ENCODE measurements at places on chromosomes 4 and X.

DNA sequence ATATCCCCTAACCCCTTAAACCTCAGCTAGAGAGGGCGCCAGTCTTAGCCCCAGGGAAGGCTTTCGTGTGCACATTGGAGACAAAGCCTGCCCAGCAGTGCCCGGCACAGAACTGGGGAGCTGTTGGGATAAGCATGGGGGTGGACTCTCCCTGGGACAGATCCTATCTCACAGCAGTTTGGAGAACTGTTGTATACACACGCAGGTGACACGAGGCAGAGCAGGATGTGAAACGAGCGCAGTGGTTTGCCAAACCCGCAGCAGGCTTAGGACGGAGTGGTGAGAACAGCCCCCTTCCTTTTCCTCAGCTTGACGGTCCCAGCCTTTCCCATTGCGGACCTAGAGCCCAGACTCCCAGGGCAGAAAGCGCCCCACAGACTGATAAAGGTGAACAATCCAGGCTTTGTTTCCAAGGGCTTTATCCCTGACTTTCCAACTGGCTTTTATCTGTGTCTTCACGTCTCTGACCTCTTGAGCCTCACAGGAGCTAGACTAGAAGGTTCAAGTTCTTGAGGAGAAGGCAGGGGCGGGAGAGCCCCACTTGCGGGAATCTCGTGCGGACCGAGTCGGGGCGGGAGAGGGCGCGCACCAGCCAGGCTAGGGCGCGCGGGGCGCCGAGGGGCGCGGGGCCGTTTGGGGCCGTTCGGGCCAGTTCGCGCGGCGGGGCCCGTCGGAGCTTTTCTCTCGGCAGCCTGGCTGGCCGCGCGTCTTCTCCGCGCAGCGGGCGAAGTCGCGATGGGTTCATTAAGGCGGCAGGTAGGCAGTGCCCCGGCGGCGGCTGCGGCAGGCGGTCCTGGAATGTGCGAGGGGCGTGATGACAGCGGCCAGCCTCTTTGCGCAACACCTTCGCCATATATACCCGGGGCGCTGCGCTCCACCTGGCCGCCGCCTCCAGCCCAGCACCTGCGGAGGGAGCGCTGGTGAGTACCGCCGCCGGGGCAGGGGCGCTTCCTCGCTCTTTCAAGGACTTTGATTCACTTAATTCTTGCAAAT, at the start of gene SLC34A2:
SLC34A2 (plus strand) TSS at position 881 of the 993 bp plus-strand sequence. CDS start 6,650 bp downstream, outside the sequence.
- no peak for DNase-seq

GRCh38 chrX:10761447-10761846, 141.1 kb upstream of the MID1 start:
- no peak for DNase-seq

GRCh38 chr4:82376109-82376508, 2.3 kb upstream of the HNRNPD start:
- no peak for DNase-seq

DNA sequence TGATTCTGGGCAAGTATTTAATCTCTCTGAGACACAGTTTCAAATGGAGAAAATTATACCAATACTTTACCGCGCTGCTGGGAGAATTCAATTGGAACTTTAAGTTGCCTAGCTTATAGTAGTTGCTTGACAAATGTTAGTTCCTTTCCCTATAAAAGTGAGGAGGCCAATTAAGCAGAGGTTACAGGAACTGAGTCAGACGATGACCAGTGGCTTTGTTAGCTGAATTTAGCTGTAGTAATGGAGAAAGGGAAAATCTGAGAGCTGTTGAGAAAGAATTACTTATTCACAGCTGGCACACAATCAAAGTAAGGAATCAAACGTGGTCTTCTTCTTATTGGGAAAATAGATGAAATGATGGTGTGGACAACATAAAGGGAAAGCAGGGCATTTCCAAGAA, 29.6 kb downstream of the SMARCA1 start:
- no peak for DNase-seq

DNA sequence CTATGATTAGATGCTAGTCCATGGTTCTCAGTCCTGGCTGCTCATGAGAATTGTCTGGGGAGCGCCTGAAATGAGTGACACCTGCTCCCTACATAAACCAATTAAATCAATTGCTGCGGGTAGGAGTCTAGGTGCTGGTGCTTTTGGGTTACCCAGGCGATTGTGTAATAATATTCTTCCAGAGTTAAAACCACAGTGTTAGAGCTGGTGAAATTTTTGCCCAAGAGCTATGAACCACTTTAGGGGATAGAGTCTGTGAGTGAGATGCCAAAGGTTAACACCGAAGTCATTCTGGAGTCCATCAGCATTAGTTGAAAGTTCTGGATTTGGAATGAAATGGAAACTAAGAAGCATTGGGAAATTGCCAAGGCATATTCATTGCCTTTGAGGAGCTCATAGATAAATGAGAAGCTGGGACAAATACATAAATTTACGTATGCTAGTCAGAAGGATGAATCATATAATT, 15.3 kb downstream of the PDK3 start:
- DNase-seq: peak; percentile 32

DNA sequence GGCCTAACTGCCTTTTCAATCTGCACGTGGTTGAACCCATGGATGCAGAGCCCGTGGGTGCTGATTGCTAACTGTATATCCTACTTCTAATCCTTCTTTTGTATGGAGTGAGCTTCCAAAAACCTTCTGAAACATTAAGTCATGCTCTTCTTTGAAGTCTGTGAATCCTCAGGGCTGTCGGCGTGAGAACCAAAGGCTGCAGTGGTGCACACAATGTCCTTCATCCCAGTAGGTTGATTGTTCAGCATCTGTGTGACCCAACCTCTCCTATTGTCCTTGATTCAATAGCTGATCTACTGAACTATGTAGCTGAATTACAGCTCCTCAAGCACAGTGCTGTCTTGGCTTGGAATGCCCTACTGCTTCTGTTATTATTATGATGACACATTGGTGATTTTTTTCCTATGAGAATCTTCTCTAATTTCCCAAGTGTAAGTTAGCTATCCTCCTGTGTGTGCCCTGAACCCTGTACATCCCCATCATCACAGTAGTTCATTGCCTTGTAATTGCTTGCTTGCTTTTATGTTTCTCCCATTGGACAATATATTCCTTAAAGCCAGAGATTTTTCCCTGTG, 294.6 kb downstream of the TRIML1 start:
- DNase-seq: no peak

DNA sequence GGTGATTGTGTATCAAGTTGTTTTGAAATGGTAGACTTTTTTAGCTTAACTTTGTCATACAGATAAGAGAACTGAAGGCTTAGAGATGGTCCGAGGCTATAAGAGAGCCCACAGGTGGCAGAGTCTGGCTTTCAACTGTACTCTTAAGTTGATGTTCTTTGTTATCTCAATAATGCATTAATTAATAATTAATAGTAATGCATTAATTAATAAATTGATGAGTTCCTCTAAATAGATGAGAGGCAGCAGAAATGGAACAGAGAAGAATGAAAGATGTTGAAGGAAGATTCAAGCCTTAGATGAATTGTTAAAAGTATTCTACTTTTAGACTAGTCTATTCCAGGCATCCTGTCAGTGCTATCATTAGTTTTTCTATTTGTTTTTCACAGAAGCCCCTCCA, 22.4 kb downstream of the NUDT9 start:
- no peak for DNase-seq

DNA sequence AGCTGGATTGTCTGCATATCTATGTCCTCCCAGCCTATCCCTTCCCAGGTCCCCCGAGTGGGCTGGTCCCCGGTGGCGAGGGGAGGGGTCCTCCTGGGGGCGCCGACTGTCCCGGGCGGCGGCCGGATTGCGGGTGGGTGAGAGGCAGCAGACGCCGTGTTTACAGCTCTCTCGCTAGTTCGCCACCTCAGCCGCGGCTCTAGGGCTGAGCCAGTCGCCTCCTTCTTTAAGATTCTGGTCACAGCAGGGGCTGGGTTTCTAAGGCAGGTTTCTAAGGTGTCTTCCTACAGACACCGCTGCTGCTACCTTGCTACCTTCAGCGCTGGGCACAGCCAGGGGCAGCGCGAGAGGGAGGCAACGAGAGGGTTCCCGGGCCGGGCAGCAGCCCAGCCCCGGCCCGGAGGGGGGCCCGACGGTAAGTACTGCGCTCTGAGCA, 57.2 kb downstream of the FRMPD3 start:
- no peak for DNase-seq

DNA sequence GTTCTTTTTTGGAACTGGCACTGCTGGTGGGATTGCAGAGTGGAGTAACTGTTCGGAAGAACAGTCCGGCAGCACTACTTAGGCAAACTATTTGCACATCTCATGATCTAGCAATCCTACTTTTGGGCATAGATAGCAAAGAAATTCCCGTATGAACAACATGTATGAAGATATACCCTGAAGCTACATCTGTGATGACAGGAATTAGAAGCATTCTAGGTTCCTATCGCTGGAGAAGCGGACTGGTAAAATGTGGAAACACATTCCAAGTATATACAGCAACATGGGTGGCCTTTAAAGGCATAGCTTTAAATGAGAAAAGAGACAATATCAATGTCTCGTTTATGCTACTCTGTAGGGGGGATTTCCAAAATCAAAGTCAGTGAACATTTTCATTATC, 3.1 kb downstream of the DCAF16 start:
- no peak for DNase-seq

DNA sequence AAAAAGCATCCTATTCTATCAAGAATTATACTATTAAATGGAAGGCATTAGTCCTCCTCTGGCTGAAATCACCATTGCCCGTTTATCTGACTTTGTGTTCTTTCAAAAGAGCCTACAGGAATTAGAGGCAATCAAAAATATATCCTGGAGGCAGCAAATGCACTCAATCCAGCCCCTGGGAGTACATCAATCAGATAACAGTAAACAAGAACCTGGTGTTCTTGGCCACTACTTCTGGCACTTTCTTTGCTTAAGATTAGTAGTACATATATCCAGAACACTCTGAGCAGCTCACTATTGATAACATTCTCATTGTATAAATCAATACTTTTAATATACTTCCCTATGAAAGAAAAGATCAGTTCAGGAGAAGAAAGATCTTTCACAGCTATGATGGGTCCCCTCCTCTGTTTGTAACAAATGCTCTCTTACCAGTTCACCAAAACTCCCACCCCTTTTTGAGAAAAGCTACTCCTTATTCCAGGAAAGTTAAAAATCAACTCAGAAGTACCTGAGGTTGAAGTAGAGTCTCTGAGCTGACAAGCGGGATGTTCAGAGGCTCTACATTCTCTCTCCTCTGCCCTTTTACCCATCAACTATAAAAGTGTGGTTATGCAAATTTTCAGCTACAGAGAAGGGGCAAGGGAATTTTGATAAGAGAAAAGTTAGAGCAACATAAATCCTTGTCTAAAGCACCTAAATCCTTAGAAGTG, 176.0 kb downstream of the COX18 start:
- no peak for DNase-seq

DNA sequence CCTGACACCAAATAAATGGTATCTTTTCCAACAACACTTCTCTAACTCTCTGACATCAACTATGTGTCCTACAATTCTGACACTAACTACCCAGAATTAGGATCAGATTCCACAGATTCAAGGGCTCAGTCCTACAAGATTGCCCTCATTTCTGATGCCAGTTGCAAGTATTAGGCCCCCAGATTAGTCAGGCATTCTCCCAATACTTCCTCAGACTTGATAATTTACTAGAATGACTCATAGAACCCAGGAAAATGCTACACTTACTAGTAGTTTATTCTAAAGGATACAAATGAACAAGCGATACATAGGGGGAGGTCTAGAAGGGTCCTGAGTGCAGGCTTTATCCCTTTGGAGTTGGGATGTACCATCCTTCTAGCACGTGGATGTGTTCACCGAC, 8.5 kb downstream of the TIGD2 start:
- no peak for DNase-seq

DNA sequence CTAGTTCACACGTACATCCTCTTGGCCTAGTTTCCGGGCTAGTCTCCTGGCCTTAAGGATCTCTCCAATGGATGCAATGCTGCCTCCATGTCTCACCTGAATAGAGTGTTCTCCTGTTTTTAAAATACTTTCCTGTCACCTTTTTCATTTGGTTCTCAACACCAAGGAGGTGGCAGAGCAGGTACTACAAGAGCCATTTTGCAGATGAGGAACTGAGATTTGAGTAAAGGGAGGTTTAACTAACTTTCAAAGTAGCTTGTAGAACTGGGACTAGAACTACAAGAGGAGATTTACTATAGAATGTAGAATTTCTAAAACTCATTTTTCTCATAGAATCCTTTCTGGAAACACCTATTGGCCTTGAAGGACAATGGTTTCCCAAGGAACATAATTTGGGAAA, 97.6 kb upstream of the AP1S2 start:
- no peak for DNase-seq

DNA sequence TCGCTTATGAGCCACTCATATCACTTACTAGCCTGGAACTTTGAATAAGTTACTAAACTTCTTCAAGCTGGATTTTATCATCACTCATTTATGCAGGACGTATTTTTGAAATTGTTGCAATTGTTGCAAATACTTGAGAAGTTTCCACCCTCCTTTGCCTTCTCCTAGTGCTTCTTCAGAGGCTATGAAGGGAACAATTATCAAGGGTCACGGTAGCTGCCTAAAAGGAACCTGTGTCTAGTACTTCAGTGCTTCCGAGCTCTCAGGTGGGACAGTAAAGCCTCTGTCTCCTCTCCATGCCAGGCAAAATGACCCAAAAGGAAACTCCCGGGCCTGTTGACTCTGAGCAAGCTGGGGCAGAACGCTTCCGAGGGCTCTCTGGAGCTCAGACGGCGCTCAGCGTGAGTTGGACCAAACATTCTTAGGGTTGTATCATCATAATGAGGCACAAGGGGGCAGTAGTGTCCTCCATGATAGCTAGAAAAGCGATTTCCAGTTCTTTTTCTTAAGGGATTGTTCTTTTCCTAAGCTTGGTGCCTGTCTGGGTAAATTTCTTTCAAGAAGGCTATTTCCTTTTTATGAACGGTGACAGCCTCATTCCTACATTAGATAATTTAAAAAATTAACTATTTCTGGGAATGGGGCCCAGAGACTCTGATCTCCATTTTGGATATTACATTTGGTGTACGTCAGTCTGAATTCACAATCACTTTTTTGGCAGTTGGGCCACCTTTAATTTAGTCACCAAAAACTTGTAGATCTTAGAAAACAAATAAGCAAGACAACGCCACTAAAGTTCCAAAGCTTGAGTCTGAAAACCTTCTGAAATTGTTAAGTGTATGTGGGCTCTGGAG, 73.1 kb downstream of the PACRGL start:
- peak; percentile 80 for DNase-seq

DNA sequence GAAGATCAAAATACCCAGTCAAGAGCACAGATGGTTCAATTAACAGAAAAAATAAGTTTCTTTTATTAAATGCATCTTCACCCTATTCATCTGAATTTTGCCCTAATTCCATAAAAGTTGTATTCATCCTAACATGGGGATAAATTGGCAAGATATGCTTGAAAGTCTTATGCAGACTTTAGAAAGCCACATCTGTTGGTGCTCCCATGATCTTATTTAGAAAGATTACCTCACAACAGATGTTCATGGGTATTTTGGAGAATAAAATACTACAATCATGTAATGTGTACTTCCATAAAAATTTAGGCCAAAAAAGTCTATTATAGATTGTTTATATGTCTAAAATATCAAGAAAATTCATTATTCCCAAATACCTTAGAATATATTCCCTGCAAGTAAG, 510.3 kb downstream of the TECRL start:
- DNase-seq: no peak

- DNase-seq: no peak
These were observed 90.7 kb downstream of the CDS1 start for GRCh38 chr4:84673475-84674240.

Data from hematopoietic multipotent progenitor cell treated with erythropoietin and hydrocortisone succinate and interleukin-3 and kit ligand, for 6 days (in vitro differentiated cells).